ENCODE measurements at places on chromosomes 12 and 14. TPM values are rescaled to one million over a fixed set of nuclear protein-coding genes. Genes with fewer than 3 reads are reported as not detected.
A peak's percentile ranks its signal among the peaks of the same experiment; 100 is the strongest.

- peak; percentile 26 for DNase-seq
Observed at GRCh38 chr12:40827683-40828592, 135.7 kb downstream of the CNTN1 start.

FGD4 gene
- 33.7 TPM for total RNA-seq

GRCh38 chr12:122413516-122414404, 8.7 kb downstream of the CLIP1 start:
- DNase-seq, result no peak

- DNase-seq, result peak; percentile 13
Observed at GRCh38 chr12:78181544-78182162, 351.0 kb downstream of the NAV3 start.

- no peak for DNase-seq
Observed at GRCh38 chr14:103064978-103065377, 7.6 kb upstream of the CDC42BPB start.

DNA sequence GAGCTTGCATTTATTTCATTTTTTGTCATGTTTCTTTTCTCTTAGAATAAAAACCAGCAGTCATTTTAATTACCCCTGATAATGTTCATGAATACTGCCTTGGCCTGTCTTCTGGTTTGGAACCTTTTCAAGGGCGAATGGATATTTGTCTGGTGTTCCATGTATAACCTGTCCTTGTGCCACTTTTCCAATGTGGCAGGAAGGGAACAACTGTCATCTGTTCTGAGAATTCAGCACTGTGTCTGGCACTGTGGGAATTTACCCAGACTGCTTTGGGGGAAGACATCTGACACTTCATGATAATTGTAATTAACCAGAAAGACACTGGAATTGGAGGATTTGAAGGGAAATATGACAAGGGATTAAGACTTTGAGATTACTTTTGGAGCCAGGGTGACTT, 352.8 kb downstream of the APAF1 start:
- no peak for DNase-seq

DNA sequence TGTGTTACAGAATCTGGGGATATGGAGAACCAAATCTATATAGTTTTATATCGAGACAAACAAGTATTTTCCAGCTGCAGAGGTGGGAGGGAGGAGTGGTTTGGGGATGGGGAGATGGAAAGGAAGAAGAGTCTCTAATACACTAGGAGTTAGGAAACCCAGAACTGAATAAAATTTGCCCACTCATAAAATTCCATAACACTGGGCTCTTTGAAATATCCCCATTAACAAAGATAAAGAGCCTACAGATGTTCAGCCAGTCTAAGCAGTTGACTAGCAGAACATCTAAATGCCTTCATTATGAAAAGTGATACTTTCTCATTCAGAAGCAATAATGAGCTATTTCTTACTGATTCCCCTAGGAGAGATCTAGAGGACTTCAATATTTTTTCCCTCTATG, 151.7 kb upstream of the GZMB start:
- no peak for DNase-seq

DNA sequence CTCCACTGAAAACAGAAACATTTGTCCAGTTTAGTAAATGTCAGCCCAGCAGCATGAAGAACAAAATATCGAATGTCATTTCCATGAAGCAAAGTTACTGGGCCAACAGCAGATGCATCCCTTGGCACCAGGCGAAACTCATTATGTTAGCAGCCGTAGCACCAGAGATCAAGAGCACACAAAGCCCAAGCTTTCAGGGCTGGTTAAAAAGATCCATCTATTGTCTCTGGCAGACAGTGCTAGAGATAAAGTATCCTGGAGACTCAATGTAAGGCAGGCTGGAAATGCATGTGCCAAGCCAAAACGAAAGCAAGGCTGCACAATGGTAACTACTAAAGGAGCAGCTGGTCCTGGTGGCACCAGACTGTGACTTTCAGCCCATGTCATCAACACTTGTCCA, 120.3 kb upstream of the PLEKHG7 start:
- DNase-seq, result no peak

LRFN5 gene
- 30.9 TPM for total RNA-seq

- no peak for DNase-seq
Observed at GRCh38 chr12:47698055-47698454, 7.8 kb downstream of the RPAP3 start.

ART4 gene
- total RNA-seq, result 1.2 TPM

DNA sequence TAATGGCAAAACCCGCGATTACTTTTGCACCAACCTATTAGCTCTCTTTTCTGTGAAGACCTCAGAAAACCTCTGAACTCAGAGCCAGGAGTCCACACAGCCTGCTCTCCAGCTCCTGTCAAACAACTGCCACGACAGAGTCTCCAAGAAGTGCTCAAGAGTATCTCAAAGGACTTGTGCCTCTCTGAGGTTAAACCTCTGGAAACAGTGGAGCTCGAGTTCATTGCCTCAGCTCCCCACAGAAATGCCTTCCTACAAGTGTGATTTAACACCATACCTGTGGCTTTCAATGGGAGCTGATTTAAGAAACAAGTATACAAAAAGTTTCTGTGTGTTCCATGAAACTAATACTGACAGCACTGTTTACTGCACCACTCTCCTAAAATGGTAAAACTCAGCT, 20.1 kb downstream of the ACTN1 start:
- no peak for DNase-seq

- no peak for DNase-seq
Observed at GRCh38 chr12:52791271-52792184, 4.4 kb downstream of the KRT3 start.

GRCh38 chr12:121697093-121697698, 15.4 kb upstream of the TMEM120B start:
- DNase-seq, result peak; percentile 86

DNA sequence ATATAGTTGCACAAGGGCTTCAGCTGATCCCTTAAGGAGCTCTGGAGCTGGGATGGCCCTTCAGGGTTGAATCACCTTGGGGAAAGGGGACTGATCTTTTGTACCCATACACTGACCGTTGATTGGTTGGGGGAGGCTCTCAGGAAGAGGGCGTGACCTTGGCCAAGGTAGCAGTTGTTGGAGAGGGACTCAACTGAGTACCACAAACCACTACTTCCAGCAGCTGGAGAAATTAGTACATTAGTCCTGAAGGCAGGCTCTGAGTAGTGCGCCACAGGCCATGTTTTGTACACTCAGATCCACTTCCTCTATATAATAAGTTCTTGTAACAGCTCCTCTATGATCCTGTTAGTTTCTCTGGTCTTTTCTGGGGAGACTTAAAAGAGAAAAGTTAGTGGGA, 317.6 kb downstream of the CCDC91 start:
- no peak for DNase-seq

SOX5 gene
- 48.8 TPM for total RNA-seq

DNA sequence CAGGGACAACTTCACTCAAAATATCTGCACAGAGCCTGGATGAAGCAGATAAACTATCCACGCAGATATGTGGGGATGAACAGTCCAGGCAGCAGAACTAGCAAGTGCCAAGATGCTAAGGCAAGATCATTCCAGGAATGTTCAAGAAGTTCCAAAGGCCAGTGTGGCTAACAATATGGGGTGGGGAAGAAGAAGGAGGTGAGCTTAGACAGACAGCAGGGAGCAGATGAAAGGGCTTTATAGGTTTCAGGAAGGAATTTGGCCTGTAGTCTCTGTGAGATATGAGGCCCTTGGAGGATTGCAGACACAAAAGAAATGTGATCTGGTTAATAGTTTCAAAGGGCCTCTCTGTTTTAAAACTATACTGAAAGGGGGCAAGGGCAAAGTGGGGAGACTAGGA, 63.5 kb upstream of the PPM1H start:
- DNase-seq, result no peak

TAS2R43 gene
- 10.8 TPM for total RNA-seq

ZC2HC1C gene
- total RNA-seq, result 9.0 TPM

MAP1LC3B2 gene
- total RNA-seq, result 1.8 TPM

DNA sequence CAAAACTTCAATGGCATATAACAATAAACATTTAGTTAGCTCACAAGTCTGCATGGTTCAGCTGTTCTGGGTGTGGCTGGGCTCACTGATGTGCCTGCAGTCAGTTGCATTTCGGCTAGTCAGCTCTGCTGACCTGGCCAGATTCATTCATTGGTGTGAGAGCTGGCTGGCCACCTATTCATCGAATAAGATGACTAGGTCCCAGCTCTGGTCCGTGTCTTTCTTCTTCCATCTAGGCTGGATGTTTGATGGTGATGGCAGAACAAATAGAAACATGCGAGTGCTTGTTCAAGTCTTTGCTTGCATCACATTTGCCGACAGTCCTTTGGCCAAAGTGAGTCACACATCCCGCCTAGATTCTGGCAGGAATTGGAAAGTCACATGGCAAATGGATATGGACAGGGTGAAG, 203.3 kb upstream of the CRY1 start:
- no peak for DNase-seq

DNA sequence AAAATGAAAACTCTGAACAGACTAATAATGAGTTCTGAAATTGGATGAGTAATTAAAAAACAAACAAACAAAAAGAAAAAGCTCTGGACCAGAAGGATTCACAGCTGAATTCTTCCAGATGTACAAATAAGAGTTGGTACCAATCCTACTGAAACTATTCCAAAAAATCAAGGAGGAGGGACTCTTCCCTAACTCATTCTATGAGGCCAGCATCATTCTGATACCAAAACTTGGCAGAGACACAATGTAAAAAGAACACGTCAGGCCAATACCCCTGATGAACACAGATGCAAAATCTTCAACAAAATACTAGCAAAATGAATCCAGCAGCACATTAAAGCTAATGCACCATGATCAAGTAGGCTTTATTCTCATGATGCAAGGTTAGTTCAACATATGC, 183.9 kb upstream of the CNOT2 start:
- DNase-seq, result no peak

RFX4 gene
- 25.4 TPM for total RNA-seq

PPM1H gene
- 29.8 TPM for total RNA-seq

LIN7A gene
- total RNA-seq, result 12.0 TPM

POP5 gene
- total RNA-seq, result 24.1 TPM

GRCh38 chr12:79988368-79988767, 53.5 kb upstream of the PPP1R12A start:
- DNase-seq, result no peak

DNA sequence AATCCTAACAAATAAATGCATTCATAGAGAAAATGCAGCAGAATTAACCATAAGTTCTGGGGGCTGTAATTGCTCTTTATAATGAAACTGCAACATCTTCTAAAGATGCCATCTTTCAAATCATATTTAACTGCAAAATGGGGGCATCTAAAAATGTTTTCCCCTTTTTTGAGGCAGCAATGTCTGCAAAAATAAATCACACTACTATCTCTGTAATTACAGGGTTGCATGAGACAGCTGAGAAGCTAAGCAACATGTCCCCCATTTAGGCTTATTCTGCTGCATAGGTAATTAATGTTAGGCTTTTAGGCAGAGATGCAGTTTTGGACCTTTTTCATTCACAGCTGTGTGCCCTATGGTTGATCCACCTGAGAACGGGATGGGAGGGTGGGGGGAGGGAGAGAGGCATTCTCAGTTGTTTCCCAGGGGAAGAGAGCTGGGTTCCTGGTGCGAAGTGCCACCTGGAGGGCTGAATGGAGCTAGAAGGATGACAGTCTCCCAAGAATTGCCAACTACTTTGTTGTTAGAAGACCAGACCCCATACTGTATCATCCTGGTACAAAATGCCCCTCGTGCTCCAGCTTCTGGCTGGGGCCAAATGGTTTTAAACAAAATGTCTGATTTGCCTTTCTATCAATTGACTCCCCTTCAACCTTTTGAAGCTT, 154.2 kb downstream of the APAF1 start:
- no peak for DNase-seq

GRCh38 chr12:28360253-28360652, 170.0 kb downstream of the CCDC91 start:
- DNase-seq, result no peak

DNA sequence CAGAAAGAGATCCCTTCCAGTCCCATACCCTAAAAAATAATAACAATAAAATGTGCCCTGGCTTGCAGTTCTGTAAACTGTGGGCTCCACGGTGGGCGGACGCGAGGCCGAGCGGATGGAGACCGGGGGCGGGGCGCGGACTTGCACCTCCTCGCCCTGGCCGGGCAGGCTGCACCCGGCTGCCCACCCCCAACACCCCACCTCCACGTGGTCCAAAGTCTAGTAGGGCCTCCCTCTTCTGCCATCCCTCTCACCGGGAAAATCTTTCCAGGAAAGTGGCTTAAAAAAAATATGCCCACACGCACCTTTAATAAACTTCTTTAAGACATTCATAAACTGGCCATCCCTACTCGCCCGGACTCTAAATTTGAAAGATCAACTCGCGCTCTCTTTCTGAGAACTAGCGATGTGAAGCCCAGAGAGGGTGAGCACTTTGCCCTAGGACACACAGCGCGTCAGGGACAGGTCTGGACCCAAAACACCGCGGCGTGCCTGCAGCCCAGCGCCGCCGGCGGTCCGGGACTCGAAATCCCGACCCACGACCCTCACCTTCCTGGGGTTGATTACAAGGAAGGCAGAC, 1.9 kb upstream of the BCL11B start:
- no peak for DNase-seq

AHSA1 gene
- 157 TPM for total RNA-seq

- no peak for DNase-seq
Observed at GRCh38 chr12:26524862-26525465, 308.0 kb downstream of the ITPR2 start.

BLTP3B gene
- total RNA-seq, result 44.9 TPM

GRCh38 chr12:118103601-118104382, at the start of gene VSIG10:
TSS of gene VSIG10 (minus strand) at chr12:118104011. CDS start at chr12:118103671, 340 bp downstream.
- peak; percentile 43 for DNase-seq

DNA sequence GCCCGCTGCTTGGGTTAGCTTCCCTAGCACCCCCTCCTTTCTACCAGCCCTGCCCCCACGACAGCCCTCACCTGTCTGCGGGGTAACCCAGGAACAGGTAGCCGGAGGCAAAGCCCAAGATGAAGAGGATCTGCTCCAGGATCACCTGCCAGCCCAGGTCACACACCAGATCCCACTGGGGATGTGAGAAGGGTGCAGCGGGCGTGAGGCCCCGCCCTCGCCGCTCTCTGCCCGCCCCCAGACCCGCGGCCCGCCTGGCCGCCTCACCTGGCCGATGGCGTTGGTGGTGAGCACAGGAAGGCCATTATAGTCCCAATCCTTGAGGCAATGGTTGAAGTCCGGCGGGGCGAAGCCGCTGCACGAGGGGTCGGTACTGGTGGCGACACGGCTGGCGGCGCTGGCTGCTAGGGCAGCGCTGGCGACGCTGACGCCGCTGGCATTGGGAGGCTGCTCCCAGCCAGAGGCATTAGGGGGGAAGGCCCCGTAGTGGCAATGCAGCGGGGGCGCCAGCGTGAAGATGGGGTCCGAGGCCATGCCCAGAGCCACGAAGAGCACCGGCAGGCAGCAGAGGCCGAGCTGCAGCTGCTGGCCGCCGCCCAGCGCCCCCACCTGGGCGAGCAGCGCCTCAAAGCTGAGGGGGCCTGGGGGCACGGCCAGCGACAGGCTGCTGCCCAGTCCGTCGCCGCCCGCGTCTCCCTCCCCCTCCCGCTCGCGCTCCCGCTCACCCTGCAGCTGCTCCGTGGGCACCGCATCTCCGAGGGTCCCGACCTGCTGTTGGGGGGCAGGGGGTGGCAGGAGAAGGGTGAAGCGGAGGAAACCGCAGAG, 794 bp downstream of the SLC22A17 start:
- DNase-seq, result no peak
